ENCODE measurements at places on chromosomes 4 and X.

DNA sequence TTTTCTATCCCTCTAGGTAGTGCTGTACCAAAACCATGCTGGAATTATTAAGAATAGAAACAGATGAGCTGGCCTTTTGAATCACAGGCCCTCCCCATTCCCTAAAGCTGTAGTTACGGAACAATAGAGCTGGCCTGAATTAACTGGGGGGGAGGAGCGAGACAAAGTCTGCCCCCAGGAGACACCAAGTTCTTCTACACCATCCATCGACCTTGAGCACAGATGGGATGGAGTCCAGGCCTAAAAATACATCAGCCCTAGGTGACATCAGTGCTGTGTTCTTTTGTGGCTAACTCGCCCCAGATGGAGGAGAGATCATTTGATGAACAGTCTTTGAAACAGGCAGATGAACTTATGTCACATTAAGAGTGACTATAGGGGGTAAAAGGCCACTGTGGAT, 49.6 kb downstream of the LHFPL1 start:
- no peak for DNase-seq

GRCh38 chr4:143424276-143424675, 87.6 kb downstream of the GAB1 start:
- no peak for DNase-seq

- no peak for DNase-seq
Observed at GRCh38 chr4:1376841-1377605, 29.2 kb downstream of the NKX1-1 start.

- no peak for DNase-seq
Observed at GRCh38 chrX:12223650-12224049, 85.4 kb downstream of the FRMPD4 start.

GRCh38 chrX:110310000-110310790, 7.7 kb downstream of the AMMECR1 start:
- no peak for DNase-seq

- no peak for DNase-seq
Observed at GRCh38 chr4:146844761-146845160, 100.9 kb downstream of the TTC29 start.

- DNase-seq: no peak
Observed at GRCh38 chr4:2322227-2322626, 60.3 kb upstream of the MXD4 start.
